ENCODE measurements at places on chromosomes 12 and 14.

- DNase-seq = no peak
These were observed 30.6 kb downstream of the CLECL1 start for GRCh38 chr12:9702255-9702654.

DNA sequence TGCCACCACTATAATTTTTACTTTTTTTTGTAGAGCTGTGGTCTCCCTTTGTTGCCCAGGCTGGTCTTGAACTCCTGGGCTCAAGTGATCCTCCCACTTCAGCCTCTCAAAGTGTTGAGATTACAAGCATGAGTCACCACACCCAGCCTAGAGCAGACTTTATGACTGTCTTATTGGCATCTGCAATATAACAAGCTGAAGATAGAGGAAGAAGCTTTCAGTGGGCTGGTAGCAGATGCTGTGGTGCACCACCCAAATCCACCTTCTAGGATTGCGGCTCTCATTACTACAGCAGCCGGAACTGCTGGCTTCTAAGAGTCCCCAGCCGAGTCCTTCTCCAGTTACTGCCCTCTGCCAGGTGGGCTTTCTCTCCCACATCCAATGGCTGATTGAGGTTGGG lies 7.6 kb upstream of the STK38L start:
- DNase-seq = peak; percentile 11

- DNase-seq = peak; percentile 99
These were observed 71.9 kb downstream of the RESF1 start for GRCh38 chr12:32031109-32031508.

GRCh38 chr12:87171356-87171755 lies 857.8 kb downstream of the C12orf50 start:
- DNase-seq = no peak

DNA sequence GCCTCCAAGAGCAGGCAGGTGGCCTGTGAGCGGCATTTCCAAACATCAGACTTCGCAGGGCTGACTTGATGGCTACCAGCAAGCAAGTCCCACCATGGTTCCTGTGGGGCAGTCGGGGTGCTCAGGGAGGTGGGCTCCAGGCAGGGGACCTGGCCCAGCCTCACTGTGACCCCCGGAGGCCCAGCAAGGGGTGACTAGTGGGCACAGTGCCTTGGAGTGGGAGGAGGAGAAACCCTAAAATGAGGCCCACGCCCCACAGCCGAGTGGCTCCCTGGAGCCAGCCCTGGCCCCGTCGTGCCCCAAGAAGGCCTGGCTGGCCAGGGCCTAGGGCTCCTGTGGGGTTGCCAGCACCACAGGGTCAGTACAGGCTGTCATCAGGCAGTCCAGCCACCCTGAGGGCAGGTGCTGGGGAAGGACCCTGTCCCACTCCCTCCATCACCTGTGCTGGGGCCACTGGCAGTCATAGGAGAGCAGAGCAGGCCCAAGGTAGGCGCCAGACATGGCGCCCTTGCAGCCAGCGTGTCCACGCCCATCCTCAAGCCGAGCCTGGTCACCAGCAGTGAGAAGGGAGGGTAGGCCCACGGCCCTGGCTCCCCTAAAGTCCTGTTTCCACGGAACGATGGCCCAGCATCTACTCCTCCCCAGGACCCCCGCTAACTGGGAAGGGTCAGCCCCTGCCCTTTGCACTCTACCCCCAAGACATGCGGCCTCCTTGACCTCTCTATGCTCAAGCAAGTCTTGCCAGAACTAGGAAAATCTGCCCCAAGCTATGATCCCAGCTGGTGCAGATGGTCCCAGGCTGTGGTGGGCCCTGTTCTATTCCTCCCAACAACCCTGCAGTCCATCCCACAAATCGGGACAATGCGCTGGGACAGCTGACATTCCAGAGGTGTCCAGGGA lies 144.2 kb upstream of the C14orf180 start:
- no peak for DNase-seq

DNA sequence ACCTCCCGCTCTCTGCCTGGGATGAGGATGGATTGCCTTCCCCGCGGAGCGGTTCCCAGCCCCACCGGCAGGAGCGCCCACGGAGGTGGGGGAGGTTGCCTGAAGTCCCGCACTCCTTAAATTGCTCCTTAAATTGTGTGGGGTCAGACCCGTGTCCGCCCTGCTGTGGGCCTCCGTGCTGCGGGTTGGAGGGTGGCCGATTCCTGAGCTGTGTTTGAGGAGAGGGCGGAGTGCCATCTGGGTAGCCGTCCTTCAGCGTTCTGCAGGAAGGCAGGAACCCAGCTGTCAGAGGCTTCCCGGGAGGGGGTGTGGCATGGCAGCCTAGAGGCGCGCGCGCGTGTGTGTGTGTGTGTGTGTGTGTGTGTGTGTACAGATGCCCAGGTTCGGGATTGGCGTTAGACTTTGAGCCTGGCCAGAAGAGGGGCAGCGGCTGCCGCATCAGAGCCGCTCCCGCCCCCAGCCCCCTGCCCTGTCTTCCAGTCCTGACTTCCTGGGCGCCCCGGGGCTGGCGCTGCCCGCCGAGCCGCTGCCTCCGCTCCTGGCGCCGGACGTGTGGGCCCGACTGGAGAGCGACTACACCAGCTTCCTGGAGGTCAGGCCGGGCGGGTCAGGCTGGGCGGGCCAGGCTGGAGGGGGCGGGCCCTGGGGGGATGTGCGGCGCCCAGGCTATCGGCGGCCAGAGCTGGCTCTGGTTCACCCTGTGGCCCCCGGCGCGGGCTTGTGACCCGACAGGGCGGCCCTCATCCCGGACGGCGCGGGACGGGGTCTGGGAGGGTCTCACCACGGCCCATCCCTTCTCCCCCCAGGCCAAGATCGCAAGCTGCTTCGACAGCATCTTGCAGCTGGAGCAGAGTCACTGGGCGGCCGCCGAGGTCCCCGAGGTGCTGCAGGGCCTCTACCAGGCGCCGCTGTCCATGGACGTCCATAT lies 9.2 kb downstream of the EXOC3L4 start:
- peak; percentile 24 for DNase-seq

GRCh38 chr12:62586850-62587249 lies 120.2 kb downstream of the MON2 start:
- DNase-seq = no peak

- peak; percentile 41 for DNase-seq
These were observed 456.7 kb upstream of the SEL1L start for GRCh38 chr14:81990312-81990761.

DNA sequence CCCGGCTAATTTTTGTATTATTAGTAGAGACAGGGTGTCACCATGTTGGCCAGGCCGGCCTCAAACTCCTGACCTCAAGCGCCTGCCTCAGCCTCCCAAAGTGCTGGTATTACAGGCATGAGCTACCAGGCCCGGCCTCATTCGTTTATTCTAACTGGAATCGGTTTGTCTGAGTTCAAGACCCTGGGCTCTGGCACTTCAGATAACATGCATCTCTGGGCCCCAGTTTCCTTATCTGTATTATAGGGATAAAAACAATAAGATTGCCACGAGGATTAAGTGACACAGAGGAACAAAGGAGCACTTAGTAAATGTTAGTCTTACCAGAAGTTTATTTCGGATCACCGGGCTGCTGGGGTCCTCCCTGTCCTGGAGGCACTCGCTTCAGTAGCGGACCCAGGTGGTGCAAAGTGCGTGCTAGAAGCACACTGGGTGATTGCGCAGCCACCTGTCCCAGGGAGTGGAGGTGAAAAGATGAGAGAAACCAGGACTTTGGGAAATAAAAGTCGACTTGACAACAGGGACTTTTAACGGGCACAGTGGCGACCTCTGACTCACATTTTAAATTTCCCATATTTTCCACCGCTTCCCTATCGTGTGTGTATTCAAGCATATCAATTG lies 37.5 kb downstream of the ACACB start:
- DNase-seq = peak; percentile 65

- DNase-seq = no peak
These were observed at the start of gene STRN3 for GRCh38 chr14:31026077-31026449. STRN3 (minus strand) TSS chr14:31026379; CDS start chr14:31026185, 194 bp downstream.

DNA sequence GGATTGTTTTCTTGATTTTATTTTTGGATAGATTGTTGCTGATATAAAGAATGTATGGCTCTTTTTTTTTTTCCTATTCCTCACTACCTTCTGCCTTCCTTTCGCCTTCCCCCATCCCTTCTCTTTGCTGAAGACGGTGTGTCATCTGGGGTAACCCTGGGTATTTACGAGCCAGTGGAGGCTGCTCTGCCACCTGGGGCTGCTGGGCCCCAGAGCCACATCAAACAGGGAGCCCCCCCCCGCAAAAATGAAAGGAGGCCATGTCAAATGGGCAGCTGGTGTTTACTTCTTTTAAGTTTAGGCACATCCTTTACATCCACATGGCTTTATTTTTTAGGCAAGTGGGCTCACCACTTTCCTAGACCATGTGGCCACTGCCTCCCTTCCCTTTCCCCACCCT lies 25.4 kb downstream of the CHST11 start:
- DNase-seq = no peak

DNA sequence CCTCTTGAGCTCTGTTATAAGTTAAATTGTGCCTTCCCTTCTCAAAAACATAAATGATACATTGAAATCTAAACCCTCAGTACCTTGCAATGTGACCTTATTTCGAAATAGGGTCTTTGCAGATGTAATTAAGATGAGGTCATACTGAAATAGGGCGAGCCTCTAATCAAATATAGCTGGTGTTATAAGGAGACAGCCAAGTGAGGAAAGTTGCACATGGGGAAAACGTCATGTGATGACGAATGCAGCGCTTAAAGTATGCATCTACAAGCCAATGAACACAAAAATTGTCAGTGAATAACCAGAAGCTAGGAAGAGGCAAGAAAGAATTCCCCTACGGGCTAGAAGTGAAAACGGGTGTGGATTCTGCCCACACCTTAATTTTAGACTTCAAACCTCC lies 305.2 kb upstream of the FOXG1 start:
- DNase-seq = no peak

DNA sequence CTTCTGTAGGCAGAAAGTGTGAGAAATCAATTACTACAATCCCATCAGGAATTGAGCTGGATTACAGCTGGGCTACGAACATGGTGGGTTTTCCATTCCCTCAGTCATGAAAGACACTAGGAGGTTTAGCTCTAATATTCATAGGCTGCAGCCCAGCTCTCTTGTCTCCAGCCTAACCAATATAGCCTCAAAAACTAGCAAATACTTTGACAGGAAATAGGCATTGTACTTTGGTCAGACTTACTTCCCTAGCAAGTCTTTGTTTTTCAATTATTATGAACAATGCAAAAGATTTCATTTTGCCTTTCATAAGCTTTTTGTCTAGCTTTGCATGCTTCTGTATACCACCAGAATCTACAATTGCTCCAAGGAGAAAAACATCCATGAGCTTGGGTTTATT lies 296.2 kb downstream of the GPHN start:
- DNase-seq = no peak

GRCh38 chr12:28975564-28976340 lies 173.3 kb upstream of the FAR2 start:
- DNase-seq = no peak

GRCh38 chr12:130086248-130086647 lies 76.0 kb upstream of the FZD10 start:
- DNase-seq = no peak

DNA sequence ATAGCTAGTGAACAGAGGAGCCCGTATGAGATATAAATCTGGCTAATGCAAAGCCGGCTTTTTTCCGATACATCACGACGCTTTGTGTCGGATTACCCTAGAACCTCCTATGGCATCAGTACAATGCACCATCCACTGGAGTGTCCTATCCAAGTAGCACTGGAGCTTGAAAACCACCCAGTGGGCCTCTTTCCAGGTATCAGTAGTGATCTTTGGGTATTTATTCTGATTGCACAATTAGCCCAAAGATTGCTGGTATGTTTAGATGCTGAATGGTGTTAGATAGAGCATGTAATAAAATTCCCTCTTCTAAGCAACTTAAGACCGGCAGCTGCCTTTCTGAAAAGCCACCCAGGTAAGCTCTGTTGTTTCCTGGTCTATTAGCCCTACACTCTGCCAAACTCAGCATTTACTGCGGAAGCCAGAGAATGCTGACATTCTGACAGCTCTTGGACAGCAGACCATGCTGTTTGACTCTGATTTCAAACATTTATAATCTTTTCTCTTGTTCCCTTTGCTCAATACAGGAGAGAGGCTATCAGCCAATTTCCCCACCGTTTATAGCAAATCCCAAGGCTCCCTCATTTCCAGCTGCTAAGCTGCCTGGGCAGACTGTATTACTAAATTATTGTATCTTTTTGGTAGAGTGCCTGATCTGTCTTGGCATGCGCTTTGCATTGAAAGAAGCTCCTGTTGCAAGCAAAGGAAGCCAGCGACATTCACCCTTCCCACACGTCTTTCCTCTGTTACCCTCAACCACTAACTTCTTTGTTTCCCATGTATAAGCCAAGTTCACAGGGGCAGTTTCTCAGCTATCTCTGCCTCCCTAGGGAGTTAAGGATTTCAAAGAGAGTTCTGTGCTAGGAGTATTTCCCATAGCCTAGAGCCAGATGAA lies 388.3 kb upstream of the GARIN6 start:
- no peak for DNase-seq

DNA sequence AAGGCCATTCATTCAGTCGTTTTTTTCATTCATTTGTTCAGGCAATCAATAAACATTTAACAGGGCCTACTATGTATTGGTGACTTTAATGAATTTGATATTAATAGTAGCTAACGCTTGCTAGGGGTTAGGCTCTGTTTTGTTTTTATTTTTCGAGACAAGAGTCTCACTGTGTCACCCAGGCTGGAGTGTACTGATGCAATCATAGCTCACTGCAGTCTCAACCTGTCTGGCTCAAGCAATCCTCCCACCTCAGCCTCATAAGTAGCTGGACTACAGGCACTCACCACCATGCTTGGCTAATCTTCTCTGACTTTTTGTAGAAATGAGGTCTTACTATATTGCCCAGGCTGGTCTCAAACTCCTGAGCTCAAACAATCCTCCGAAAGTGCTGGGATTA lies 25.6 kb upstream of the MED13L start:
- no peak for DNase-seq

GRCh38 chr12:111202237-111202915 lies 166.5 kb downstream of the PHETA1 start:
- DNase-seq = no peak

- no peak for DNase-seq
These were observed 152.5 kb downstream of the C12orf75 start for GRCh38 chr12:105482951-105483350.

DNA sequence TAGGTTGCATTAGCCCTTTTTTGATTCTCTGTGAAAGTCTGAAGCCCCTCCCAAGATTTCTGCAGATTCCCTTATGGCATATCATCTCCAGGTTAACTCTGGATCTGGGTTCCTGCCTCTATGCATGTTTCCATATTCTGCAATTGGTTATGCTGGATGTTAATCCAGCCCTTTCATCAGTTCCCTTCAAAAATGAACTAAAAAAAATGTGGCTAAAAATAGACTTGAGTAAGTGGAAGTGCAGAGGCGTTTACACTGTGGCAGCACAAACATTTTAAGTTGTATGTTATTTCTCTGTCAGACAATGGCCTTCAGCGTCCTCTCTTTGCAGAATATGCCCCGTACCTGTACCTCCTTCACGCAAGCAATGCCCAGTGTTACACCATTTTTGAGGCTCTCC lies 11.4 kb downstream of the MGST1 start:
- DNase-seq = no peak

GRCh38 chr14:94682061-94682516 lies 69.9 kb downstream of the SERPINA3 start:
- DNase-seq = no peak

GRCh38 chr14:21978184-21978998 lies 304.8 kb upstream of the OR4E1 start:
- DNase-seq = peak; percentile 68

GRCh38 chr12:19994968-19995367 lies 373.4 kb upstream of the PDE3A start:
- DNase-seq = no peak

- no peak for DNase-seq
These were observed 875 bp downstream of the IRAK3 start for GRCh38 chr12:66189889-66190288.

GRCh38 chr14:61493239-61493638 lies 171.9 kb downstream of the PRKCH start:
- DNase-seq = no peak
